ENCODE measurements at places on chromosomes 1 and 21.

- peak; percentile 67 for DNase-seq
Observed at GRCh38 chr1:30345491-30346130, 377.8 kb downstream of the MATN1 start.

DNA sequence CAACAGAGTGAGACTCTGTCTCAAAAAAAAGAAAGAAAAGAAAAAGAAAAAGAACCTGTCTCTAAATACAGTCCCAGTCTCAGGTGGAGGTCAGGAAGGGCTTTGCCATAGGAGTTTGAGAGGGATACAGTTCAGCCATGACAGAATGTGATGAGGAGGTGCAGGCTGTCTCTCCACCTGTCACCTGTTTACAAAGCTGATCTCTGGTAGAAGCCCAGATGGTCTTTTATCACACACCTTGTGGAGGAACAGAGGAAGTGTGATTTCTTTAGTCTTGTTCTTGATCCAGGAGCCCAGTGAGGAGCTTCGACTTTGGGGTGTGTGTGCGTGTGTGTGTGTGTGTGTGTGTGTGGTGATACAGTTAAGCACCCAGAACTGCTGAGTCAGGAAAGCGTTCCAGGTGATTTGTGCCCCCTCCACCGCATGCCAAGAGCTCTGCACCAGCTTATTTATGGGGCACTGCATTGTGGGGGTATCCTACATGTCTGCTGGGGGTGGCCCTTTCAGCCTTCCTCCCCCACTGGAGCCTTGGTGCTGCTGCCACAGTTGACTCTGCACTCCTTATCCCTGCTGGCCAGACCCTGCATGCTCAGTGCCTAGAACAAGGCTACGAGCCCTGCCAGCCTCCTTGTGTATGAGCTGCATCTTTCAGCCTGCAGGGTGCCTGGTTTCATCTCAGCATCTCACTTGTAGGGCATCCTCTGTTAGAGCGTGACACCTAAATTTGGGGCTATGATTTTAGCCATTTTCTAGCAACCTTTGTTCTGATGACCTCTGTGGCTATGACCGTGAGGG is 19.3 kb downstream of the DOP1B start:
- peak; percentile 17 for DNase-seq

DNA sequence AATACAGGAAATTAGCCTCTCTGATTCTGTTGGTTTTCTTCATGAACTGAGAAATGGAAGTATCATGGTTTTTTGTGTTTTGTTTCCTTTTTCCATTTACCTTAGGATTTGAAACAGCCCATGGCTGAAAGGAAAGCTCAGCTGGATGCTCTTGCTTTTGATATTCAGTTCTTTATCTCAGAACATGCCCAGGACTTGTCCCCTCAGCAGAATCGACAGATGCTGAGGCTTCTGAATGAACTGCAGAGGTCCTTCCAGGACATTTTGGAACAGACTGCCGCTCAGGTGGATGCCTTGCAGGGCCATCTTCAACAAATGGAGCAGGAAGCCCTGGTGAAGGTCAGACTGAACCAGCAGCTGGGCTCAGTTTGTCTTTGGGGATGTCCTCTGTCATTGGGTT is 142.4 kb downstream of the MACF1 start:
- DNase-seq, result no peak

DNA sequence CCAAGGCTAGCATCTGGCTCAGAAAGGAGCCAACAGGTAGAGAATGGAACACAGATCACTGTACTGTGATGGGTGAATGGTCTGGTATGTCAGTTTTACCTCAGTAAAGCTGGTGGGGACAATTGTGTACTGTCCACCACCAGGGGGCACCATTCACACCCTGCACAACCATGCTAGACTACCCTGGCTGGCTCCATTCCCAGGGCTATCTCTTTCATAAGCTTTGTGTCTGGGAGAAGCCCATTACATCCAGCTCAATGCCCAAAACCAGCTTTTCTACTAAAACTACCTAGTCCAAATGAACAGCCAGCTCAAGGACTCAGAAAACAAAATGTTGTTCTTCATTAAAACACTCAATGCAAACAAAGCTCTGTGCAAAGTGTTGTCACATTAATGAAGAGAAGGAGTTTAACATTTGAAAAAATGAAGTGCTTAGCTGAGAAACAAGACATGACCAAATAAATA is 62.0 kb upstream of the RASAL2 start:
- DNase-seq, result peak; percentile 83

GRCh38 chr1:11207898-11208611 is 18.9 kb downstream of the ANGPTL7 start:
- DNase-seq, result no peak

GRCh38 chr1:21671915-21672314 is 2.8 kb upstream of the RAP1GAP start:
- DNase-seq, result peak; percentile 43

GRCh38 chr1:104733866-104734265 is 984.2 kb downstream of the AMY1C start:
- no peak for DNase-seq

DNA sequence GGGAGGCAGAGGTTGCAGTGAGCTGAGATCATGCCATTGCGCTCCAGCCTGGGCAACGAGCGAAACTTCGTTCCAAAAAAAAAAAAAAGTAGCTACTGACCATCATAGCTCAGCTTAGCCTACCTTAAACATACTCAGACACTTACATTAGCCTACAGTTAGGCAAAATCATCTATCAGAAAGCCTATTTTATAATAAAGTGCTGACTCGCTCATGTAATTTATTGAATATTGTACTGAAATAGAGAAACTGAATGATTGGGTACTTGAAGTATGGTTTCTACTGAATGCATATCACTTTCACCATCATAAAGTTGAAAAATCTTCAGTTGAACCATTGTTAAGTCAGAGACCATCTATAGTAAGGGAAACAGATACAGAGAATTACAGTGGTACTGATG is 93.9 kb upstream of the BMP8A start:
- no peak for DNase-seq

Measured in NCI-H1092 treated with DMSO at 0.1 percent for 48 hours (cell line).